Spleen (tissue), 13 donors: ENCODE measurements at places on chromosomes 13 and 19. TPM values are rescaled to one million over a fixed set of nuclear protein-coding genes. Genes with fewer than 3 reads are reported as not detected.

OPA3 gene
- polyA plus RNA-seq: 2.8 TPM

ANGPTL8 gene
- polyA plus RNA-seq: not detected

GRCh38 chr13:85537601-85538000 is 261.6 kb downstream of the SLITRK6 start:
- H3K4me3 ChIP-seq: no peak overlapping the region
- H3K27me3 ChIP-seq: no peaks in the 10 kb centered on the region
- no peak for DNase-seq
- no peaks in the 10 kb centered on the region for H3K4me1 ChIP-seq

GRCh38 chr13:20911037-20911436 is 8.5 kb upstream of the XPO4 start:
- H3K27ac ChIP-seq: no peak overlapping the region
- DNase-seq: no peak
- no peaks in the 10 kb centered on the region for H3K36me3 ChIP-seq
- no peak overlapping the region for H3K4me3 ChIP-seq
- H3K4me1 ChIP-seq: no peaks in the 10 kb centered on the region
